CD4-positive, alpha-beta T cell treated with Interleukin-4 for 1 hour (primary cell): ENCODE measurements at places on chromosomes 2 and 18.

DNA sequence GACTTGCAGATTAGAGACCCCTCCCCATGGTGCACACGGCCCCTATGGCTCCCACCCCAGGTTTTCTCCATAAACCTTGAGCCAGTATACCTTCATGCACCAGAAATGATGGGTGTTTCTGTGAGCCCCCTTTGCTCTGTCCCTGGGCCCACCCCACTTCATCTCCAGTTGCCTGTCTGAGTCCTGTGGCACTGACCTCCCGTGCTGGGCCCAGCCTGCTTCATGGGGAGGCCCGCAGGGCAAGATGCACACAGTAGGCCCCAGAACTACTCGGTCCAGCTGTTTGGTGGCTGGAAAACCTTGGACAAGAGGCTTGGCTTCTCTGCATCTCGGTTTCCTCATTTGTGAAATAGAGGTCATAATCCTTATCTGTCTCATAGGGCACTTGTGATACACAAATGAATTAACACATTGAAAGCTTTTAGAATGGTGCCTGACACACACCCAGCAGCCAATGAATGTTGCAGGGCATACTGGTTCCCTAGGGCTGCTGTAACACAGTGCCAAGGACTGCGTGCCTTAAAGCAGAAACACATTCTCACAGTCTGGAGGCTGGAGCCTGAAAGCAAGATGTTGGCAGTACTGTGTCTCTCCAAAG, 58.4 kb downstream of the SH3BP4 start:
- no peak for DNase-seq

- no peak for DNase-seq
Observed at GRCh38 chr2:138757384-138757783, 22.8 kb downstream of the NXPH2 start.

- no peak for DNase-seq
Observed at GRCh38 chr2:239093952-239094351, 246.1 kb downstream of the TWIST2 start.

DNA sequence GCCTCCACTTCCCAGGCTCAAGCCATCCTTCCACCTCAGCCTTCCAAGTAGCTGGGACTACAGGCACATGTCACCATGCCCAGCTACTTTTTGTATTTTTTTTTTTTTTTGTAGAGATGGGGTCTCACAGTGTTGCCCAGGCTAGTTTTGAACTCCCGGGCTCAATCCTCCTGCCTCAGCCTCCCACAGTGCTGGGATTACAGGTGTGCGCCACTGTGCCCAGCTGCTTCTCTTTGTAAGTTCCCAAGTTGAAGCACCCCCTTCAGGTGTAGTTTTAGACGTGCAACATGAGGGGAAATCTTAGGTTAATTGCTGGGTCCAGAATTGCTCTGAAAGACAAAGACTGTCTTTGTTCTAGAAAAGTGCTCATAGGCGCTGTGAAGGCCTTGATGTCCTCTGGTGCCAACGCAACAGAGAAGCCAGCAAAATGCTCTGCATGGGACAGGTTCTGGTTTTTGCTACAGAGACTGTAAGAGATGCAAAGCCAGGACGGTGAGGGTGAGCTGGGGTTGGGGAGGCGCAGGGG, 46.6 kb downstream of the RRM2 start:
- DNase-seq = no peak

- no peak for DNase-seq
Observed at GRCh38 chr2:55896633-55897032, 26.9 kb downstream of the EFEMP1 start.

- DNase-seq = peak; percentile 18
Observed at GRCh38 chr2:60834270-60834717, 47.1 kb upstream of the REL start.

DNA sequence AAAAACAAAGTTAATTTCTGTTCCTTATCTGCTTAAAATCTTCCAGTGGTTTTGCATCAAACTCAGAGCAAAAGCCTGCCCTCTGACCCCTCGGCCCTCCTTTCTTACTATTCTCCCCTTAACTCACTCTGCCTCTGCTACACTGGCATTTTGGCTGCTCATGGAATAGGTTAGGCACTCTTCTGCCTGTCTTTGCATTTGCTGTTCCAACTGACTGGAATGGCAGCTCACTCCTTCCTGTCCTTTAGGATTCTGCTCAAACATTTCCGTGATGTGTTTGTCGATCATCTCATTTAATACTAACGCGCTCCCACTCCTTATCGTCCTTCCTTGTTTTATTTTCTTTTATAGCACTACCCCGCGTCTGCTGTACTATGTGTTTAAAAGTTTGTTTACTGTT, 815 bp downstream of the CEBPZ start:
- peak; percentile 10 for DNase-seq

GRCh38 chr18:59606193-59607077, 90.8 kb downstream of the CCBE1 start:
- DNase-seq = no peak

- no peak for DNase-seq
Observed at GRCh38 chr2:618422-618990, 58.7 kb downstream of the TMEM18 start.

DNA sequence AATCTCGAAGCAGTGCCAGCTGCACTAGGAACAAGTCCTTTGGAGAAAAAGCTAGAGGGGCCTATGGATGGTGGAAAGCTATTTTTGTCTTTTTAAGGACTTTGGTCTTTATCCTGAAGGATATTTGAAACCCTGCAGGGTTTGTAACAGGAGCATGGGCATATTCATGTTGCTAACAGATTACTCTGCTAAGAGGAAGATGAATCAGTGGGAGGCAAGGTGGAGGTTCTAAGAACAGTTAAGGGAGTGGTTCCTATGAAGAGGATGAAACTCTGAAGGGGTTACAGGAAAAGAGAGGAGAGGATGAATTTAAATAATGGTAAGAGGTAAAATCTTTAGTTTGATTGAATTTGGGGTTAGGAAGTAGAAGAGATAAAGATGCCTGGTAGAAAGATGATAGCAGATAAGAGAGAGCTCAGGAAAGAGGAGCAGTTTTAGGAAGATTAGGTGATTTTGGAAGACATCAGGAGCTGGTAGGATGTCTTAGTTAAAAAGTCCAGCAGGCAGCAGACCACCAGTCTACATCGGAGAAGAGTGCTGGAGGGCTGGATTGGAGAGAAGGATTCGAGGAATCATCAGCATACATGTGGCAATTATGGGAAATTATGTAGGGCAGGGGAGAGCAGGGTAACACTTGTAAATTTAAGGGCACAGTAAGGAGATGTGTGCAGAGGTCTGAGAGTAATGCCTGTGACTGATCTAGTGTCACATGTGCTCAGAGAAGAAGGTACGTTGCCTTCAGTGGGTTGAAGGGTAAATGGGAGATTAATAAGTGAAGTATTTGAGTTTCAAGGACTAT, 39.3 kb upstream of the C1GALT1C1L start:
- no peak for DNase-seq

DNA sequence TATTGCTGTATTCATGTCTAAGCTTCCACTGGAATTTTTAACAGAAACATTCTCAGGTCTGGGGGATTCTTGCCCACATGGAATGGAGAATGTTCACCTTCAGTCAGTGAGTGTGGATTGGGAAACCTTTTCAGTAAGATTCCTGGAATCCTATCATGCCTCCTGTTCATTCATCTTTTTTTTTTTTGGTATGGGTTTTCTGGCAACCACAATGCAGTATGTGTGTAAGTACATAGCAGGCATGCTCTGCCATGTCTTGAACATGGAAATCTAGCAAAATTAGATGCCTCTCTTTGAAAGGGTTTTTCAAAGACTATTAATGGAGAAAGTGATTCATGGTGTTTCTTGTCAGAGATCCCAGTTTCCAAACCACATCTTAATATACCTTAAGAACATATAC, 176.5 kb downstream of the LTBP1 start:
- DNase-seq = no peak

- DNase-seq = no peak
Observed at GRCh38 chr2:99297994-99298393, 3.0 kb downstream of the LYG1 start.

- DNase-seq = no peak
Observed at GRCh38 chr2:188983427-188984064, 9.4 kb downstream of the COL3A1 start.

GRCh38 chr2:47336259-47337238, 66.4 kb upstream of the MSH2 start:
- peak; percentile 17 for DNase-seq

- no peak for DNase-seq
Observed at GRCh38 chr2:26913999-26914658, 56.3 kb upstream of the MAPRE3 start.

GRCh38 chr2:42044939-42045338, 2.9 kb upstream of the PKDCC start:
- DNase-seq = no peak

DNA sequence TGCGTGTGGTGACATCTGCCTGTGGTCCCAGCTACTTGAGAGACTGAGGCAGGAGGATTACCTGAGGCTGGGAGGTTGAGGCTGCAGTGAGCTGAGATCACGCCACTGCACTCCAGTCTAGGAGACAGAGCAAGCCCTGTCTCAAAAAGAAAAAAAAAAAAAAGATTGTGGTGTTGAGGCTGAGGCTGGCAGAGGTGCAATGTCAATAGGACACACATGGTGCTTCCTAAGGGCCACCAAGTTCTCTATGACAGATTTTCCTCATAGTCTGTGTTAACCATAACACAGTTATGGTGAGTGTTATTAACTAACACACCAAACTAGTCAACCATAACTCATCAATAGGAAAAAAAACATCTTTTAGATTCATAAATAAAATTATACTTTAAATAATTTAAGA, 494.4 kb downstream of the TMX3 start:
- no peak for DNase-seq

GRCh38 chr2:126911111-126911796, 12.6 kb downstream of the TEX51 start:
- no peak for DNase-seq

DNA sequence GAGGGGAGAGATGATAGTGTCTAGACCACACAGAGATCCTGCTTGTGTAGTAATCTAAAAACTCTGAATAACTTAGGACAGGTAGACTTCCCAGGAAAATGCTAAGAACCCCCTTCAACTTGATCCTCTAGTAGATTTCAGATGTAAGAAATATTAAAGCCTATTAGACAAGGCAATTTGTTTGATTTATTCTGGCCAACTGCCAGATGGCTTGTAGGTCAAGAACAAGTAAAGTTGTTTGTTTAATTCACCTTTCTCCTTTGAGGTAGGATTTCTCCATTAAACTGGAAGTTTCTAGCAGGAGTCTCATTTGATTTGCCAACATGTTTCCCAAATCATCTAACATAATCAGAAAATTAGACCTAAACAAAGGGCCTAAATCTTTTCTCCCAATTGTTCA, 48.6 kb downstream of the SH3RF3 start:
- DNase-seq = no peak

GRCh38 chr2:237431837-237432236, 17.9 kb upstream of the COL6A3 start:
- DNase-seq = no peak

DNA sequence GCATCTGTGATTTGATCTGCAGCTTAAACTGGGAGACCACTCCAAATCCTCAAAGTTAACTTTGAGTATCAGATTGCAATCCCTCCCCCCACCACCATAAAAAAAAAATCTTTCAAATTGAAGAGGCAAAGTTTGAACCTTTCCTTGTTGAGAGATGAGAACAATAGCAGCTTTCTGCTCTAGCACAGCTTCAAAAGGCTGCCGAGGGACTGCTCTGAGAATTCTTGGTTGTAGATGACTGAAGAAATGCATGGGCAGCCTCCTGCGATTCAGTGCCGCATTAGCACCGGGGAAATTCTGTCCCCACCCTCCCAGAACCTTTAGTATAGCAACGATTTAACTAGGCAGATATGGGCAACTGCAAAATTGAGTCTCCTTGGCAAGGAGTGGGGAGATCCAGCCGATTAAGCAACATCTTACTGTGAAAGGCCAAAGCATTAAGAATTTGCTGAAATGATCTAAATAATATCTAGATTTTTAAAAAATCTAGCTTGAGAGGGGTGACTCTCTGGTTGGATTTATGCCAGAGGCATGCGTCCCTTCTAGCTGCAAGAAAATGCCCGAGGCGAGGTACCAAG, 3.9 kb upstream of the SP5 start:
- no peak for DNase-seq

- DNase-seq = no peak
Observed at GRCh38 chr2:182432051-182432450, 5.2 kb upstream of the PDE1A start.

GRCh38 chr2:182006595-182007341, 21.1 kb downstream of the PPP1R1C start:
- DNase-seq = no peak

DNA sequence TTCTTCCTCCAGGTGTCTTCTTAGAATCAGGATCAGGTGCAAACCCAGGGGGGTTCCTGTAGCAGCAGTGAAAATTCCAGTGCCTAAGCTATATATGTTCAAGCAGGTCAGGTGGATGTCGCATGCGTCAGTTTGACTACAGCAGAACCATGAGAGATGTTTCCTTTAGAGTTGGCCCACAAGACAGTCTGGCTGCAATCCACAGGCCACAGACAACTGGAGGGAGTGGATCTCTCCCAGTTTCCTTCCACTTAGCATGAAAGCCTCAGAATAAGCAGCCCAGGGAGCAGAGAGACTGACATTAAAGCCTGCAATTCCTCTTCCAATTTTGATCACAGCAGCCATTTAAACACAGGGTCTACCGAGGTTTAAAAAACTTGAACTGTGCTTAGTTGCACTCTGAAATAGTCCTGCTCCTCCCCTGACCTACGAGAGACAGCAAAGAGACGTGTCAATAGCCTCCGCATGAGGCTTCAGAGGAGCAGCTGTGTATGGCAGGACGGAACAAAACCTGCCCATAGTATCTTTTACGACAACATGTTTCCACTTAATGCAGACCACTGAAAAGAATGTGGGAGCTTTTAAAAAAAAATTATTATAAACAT, 988 bp upstream of the KCNE4 start:
- DNase-seq = no peak

DNA sequence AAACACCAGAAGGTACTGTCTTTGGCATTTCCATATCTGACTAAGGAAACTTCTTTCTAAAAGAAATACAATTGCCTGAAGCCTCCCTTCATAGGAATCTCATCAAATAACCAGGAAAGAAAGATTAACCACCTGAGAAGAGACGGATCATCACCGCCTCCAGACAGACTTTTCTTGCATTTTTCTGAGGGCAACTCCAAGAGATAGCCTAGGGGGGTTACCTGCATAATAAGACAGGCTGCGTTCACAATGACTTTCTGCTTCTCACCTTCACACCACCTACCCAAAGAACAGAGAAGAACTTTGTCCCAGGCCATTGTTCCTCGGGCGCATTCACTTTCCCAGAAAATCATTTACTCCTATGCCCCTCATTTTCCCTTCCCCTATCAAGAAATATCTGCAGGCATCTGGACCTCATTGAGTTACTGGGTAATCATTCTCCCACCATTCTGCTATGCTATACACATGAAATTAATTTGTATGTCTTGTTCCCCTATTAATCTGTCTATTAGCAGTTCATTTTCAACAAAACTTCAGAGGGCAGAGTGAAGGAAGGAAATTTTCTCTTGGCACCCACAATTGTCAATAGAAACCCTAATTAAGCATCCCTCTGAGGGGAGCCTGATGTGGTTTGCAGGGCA, 8.3 kb upstream of the POMC start:
- no peak for DNase-seq
